ENCODE measurements at places on chromosomes 13 and 19.

DNA sequence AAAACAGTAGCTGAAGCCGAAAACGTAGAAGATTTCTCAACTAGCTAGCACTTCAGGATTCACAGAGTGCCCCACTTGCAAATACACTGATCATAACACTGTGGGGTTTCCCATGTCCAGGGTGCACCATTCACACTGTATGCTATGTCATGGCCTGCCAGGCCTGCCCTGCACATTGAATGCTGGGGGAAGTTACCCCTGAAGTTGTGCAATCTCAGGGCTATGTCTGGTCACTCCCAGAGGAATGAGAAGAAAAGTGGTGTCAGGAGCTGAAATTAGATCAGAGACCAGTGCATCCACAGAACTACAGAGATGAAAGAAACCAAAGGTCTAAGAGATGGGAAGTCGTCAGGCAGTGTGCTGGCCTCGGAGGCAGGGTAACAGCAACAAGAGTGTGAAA, 196.8 kb downstream of the RAP2A start:
- DNase-seq: no peak

- no peak for DNase-seq
These were observed 11.8 kb upstream of the RCBTB1 start for GRCh38 chr13:49597043-49597641.

DNA sequence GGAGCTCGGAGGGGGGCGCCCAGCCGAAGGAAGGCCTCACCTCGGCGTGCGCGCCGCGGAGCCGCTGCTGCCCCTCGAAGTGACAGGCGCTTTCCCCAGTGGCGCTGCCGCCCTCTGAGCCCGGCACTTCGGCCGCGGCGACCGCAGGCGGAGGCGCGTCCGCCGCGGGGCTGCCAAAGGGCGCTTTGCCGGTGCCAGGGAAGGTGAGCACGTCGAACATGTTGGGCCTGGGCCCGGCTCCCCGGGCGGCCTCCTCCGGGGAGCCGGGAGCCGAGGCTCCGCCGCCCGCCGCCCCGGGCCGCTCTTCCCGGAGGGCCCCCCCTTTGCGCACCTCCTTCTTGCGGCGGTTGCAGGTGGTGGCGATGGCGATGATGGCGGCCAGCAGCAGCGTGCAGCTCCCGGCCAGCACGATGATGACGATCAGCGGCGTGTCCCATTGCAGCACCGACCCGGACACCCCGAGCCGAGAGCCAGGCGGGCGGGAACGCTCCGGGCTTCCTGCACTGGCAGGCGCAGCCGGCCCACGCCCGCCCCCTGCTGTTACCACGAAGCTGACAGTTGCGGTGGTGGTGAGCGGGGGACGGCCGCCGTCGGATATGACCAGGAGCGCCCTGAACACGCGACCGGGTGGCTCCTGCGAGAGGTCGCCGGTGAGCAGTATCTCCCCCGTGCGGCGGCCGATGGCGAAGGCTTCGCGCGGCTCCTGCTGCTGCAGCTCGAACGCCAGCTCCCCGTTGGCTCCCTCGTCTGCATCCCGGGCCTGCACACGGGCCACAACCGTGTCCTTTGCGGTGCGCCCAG, 2.5 kb downstream of the PCDH8 start:
- DNase-seq: no peak

GRCh38 chr13:30477346-30478195, 11.8 kb upstream of the HMGB1 start:
- DNase-seq: no peak

- DNase-seq: no peak
These were observed 358.0 kb downstream of the FGF9 start for GRCh38 chr13:22028831-22029230.

DNA sequence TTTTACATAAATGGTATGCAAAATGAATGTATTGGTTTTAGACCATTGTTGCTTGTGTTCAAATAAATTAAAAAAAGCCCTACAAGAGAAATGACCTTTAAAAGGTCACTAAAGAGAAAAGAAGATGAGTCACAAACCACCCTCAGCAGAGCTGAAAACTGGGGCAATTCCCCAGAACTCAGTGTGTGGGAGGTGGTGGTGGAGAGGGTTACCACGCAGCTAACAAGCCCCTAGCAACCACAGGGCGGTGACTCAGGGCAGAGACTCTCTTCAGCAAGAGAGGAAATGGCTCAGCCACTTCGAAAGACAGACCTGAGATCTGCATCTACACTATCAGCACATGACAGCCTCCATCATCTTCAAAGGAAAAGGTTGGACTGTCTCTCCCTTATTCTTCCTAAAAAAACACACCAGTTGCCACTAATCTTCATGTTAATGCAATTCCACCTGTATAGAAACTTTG, 29.4 kb upstream of the NDFIP2 start:
- DNase-seq: peak; percentile 93

DNA sequence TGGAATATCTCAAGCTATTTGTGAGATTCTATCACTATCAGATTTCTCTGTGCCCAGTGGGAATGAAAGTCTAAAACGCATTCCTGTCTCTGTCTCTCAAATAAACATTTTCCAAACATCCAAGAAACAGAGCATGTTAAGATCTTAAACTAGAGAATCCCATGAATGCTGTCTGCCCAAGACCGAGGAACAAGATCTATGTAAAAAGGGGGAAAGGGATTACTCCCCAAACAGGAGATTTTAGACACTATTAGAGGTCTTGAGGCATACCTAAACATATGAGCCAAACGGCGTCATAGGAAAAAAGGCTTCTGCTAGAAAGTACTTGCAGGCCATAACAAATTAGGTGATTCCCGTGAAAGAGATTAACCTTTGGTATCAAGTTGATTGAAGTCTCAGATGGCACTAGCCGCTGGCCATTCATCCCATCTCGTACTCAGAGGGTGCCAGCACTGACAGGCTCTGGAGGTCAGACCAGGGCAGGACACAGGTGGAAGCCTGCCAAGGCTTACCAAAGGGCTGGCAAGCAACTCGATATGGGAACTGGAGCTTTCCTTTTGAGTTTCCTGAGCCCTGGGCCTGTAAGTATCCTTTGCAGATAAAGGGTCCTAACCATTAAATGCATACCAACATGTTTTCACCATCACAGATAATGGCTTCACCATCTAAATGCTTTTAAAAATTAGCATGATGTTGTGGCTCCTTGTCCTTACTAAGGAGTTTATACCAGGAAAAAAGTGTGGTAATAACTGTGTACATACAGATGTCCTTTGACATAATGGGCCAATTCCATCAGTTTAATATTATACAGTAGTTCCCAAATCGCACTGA, 225.2 kb downstream of the FOXO1 start:
- DNase-seq: no peak

DNA sequence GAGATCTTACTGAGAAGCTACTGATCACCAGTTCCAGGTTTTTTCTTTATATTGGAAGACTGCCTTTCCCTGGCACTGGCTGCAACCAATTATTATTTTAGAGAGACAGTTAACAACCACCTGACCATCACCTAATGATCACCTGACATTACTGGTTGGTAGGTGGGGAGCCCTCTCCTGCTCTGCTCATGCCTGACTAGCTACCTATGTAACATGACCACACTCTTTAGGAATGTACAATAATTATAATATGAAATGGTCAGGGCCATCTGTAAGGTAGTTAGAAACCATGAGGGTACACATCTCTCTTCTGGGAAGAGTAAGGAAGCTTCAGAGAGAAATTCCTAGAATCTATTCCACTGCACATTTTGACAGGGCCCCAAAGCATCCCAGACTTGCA, 59.0 kb upstream of the SCEL start:
- no peak for DNase-seq

DNA sequence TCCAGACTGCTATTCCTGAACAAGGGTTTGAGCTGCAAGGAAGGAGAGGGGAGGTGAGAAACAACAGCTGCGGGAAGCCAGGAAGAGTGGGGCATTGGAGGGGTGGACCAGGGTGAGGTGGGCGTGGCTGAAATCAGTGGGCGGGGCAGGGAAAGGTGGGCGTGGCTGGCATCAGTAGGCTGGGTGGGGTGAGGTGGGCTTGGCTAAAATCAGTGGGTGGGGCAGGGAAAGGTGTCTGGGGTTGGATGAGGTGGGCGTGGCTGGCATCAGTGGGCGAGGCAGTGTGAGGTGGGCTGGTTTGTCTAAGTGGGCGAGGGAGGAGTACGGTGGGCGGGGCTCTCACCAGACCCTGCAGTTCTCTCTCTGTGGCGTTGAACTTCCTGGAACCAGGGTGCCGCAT, 87.6 kb downstream of the MUC16 start:
- no peak for DNase-seq

- DNase-seq: peak; percentile 95
These were observed 60.6 kb upstream of the SERP2 start for GRCh38 chr13:44312834-44313551.

- no peak for DNase-seq
These were observed 8.1 kb downstream of the CARS2 start for GRCh38 chr13:110697842-110698241.
